ENCODE measurements at places on chromosomes 5 and 9.
A peak's percentile ranks its signal among the peaks of the same experiment; 100 is the strongest.

DNA sequence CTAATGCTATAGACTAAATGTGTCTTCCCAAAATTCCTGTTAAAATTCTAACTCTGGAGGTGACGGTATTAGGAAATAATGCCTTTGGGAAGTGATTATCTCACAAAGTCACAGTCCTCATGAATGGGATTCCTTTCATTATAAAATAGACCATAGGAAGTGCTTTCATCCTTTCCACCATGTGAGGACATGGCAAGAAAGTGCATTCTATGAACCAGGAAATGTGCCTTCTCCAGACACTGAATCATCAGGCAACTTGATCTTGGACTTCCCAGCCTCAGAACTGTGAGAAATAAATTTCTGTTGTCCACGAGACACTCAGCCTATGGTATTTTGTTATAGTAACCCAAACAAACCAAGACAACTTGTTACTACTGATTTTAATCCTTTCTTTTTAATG, 582.4 kb upstream of the C9orf72 start:
- no peak for DNase-seq

GRCh38 chr5:172904643-172905345, 54.4 kb upstream of the RPL26L1 start:
- no peak for DNase-seq

DNA sequence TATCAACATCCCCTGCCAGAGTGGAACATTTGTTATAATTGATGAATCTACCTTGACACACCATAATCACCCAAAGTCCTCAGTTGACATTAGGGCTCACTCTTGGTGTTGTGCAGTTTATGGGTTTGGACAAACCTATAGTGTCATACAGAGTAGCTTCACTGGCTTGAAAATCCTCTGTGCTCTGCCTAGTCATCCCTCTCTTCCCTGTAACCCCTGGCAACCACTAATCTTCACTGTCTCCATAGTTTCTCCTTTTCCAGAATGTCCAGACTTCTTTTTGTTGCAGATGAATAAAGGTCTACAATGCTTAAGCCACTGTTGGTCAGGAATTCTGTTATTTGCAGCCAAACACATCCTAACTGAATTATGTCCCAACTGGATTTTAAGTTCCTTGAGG, 22.5 kb upstream of the SUB1 start:
- no peak for DNase-seq

DNA sequence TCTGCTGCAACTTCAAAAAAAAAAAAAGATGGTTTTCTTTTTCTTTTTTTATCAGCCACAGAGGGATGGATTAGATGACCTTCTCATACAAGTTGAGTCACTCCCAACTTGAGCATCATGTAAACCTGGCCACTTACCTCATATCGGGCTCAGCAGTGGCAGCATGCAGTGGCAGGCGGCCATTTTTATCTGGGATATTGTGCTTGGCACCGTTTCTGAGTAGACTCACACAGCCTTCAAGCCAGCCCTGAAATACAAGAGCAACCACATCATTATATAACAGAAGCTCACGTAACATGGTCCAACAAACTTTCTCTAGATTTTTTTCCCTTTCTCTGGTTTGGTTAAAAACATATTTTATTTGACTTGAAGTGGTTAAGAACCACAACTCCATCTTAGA, 62.6 kb downstream of the ANKRD55 start:
- no peak for DNase-seq

- DNase-seq, result no peak
These were observed 121.6 kb downstream of the TLR4 start for GRCh38 chr9:117825609-117826347.

DNA sequence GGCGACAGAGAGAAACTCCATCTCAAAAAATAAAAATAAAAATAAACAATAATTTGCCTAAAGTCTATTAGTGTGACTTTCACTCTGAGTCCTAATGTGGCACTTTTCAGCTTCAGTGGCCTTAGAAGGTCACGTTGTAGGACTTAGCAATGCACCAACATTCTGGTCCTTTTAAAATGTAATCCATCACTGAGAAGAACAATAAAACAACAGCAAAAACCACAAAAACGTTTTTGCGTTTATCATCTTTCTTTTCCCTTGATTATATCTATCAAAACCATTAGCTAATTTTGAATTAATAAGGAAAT, 190.1 kb upstream of the ZNF608 start:
- no peak for DNase-seq

DNA sequence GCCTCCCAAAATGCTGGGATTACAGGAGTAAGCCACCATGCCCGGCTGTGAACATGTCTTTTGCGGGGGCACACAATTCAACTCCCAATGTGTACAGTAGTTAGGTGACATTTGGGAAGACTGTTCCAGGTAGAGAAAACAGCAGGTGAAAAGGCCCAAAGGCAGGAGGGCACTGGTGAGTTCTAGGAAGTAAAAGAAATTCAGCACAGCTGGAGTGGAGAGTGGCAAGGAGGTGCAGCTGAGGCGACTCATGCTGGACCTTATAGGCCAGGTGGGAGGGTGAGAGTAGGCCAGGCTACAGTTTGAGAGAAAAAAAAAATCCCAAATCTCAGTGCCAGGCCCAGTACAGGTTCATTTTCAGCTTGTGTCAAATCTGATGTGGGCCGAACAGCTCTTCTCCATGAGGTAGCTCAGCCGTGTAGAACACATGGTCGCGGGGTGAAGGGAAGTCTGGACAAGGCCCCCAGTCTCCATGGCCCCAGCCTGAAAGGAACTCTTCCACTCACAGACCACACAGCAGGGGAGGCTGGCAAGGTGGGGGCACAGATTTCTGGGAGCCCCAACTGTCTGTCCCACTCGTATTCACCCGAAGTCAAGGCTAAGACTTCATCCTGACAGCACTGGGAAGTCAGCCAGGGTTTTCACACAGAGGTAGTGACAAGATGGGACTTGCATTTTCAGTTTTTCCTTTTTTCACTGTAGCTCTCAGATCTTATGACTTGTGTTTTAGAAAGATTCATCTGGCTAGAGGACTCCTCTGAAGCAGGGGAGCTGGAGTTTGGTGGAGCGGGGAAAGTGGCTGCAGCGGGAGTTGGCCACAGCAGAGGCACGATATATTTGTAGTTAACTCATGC, 4.5 kb upstream of the HNRNPAB start:
- no peak for DNase-seq

GRCh38 chr5:38420691-38421390, 135.6 kb downstream of the LIFR start:
- DNase-seq, result no peak

DNA sequence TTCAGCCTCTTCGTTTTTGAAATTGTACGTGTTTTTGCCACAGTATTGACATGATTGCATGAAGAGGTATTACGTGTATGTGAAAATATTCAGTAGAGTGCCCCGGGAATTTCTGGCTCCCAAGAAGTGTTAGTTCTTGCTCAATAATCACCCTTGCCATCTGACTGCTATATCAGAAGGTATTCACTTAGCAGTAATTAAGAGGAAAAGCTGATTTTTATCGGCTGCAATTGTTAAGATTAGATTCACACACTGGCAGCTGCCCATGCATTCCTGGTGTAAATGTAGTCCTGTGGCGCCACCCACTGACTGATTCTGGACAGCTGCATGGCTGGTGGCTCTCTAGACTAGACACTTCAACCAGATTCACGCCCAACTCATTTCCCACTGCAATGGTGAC, 440.1 kb upstream of the ADAMTS16 start:
- DNase-seq, result no peak

- no peak for DNase-seq
These were observed 826.1 kb upstream of the CTNND2 start for GRCh38 chr5:12730354-12730753.

DNA sequence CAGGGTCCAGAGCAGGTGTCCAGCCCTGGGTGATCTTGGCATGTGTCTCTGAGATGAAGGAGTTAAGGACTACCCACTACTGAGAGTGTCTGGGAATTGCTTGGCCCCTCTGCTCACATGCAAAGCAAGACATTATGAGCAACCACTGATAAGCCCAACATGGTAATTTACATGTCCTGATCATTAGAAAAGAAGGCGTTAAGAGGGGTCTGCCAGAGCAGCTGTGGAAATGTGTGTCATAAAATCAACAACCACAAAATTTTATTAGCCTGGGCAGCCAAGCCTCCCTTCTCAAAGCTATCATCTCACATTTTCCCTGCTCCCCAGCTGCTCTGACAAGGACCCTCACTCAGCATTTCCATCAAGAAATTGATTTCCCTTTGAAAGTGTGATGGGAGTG, 351.0 kb downstream of the SPOCK1 start:
- no peak for DNase-seq

- DNase-seq, result no peak
These were observed 91.4 kb downstream of the TMEM167A start for GRCh38 chr5:82985763-82986162.

- no peak for DNase-seq
These were observed 33.0 kb downstream of the POU5F2 start for GRCh38 chr5:93708442-93708841.

DNA sequence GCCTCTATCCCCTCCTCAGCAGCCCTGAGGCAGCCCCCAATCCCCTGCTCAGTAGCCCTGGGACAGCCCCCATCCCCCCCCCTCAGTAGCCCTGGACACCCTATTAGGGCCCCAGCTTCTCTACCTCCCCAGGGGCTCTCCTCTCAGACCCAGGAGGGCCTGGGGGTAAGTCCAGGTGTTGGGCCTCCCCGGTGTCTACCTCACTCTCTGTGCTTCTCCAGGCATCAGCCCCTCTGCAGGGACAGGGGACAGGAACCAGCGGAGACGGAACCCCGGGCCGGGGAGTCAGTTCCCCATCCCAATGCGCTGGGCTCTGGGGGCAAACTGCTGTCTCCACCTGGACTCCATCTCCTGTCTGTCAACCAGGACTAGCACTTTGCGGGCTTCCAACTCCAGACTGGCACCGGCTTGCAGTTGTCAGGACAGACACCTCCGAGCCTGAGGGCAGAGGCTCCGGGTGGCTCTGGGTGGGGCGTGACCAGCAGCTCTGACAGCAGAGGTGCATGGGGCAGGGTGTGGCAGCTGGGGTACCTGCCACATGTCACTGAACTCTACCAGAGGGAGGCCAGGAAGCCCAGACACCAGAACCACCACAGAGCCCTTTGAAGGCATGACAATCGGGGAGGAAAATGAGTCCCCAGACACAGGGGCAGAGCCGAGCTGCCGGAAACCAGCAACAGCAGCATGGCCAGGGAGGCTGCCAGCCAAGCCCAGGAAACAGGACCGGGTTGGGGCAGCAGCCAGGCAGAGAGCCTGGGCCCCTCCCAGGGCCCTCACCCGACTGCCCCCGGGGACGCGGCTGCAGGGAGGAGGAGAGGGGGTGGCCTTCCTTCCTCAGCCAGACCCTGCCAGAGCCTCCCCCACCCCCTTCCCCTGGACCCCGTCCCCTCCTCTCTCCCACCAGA, 17.7 kb upstream of the UBAC1 start:
- DNase-seq, result peak; percentile 44

DNA sequence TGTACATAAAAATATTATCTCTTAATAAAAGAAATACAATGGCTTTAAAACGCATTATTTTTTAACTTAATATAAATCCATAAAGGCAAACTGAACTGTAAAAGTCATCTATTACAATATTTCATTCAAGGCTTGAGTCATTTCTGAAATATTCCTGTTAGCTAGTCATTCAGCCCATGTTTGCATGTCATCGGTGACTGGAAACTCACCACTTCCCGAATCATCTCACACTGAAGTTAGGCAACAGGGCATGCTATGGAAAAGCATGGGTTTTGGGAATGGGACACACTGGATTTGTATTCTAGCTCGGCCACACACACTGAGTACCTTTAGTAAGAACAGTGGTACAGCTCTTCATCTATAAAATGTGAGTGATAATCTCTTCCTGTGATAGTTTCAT, 691.1 kb upstream of the C9orf72 start:
- DNase-seq, result no peak

GRCh38 chr5:25091921-25092320, 447.1 kb upstream of the CDH10 start:
- no peak for DNase-seq

- DNase-seq, result no peak
These were observed 801.5 kb downstream of the NR2F1-AS1 start for GRCh38 chr5:92779536-92779935.

GRCh38 chr9:124455820-124456219, 5.6 kb downstream of the ADGRD2 start:
- no peak for DNase-seq

DNA sequence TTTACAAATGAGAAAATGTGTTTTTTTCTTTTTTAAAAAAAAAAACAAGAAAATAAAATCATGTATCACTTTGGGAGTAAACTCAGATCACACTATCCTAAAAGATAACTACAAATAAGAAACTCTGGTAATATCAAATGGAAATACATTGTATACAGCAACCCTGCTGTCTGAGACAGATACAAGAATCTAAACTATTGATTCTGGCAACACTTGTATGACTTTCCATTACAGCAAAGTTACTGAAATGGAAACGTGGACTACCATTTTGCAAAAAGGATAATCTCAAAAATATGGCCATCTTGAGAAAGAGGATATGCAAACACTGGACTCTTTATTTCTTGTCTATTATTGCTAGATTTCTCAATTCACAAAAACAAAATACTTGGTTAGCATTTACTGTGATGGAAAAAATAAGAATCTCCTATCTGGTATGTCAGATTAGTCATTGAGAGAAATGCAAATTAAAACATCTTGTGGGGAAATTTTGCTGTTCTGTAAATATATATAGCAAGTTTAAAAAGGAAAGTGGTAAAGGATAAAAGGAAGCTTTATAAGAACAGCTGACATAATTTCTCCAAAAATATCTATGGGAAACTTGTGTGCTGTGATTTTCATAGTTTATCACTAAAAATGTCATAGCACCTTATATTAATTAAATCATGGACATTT, 112.9 kb upstream of the FER start:
- DNase-seq, result no peak

DNA sequence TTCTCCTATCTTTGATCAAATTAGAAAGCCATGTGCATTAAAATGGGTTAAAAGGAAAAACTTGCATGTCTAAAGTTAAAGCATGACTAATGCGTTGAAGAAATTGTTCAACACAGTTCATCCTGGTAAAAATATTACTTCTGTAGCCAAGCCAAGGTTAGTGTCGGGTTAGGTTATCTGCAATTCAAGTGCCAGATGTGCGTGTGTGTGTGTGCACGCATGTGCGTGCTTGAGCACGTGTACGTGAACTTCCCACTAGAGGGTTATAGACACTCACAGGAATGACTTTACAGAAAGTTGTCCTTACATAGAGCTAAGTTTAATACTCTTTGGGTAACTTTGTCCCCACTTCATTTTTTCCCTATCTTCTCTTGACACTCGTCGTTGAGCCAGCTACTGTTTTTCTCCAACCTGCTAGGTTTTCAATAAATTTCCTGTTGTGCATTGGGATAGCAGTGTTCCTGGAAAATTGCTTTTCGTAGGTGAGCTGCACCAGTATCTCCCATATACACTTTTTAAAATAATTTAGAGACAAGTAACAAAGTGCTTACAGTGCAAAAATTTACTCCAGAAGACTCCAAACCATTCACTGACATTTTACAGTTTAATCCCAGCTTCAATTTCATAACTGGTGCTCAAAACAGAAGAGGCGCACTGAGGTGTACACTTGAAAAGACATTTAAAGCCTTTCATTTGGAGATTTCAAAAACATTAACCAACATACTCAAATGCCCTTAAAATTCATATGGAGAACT, 353.8 kb downstream of the NFIB start:
- no peak for DNase-seq

- DNase-seq, result no peak
These were observed 13.1 kb upstream of the MAP3K1 start for GRCh38 chr5:56802205-56802604.
